Activated CD4-positive, alpha-beta memory T cell treated with anti-CD3 and anti-CD28 coated beads, Interleukin-2, amount 10 ng/mL, durations not matched to agents 7 days and 5 days (primary cell): ENCODE measurements at places on chromosomes 16 and 17. TPM values are rescaled to one million over a fixed set of nuclear protein-coding genes. Genes with fewer than 3 reads are reported as not detected.

Gene CCDC92B
- 0.10 TPM for total RNA-seq

Gene FOXK2
- total RNA-seq: 53.3 TPM

Gene KRTAP9-2
- total RNA-seq: not detected

Gene KPNB1
- 334 TPM for total RNA-seq

Gene MT1F
- 16.4 TPM for total RNA-seq

Gene SEZ6
- not detected for total RNA-seq

Gene TBC1D3B
- total RNA-seq: 6.8 TPM

Gene OR2C1
- total RNA-seq: not detected

Gene FBXW10B
- total RNA-seq: 0.35 TPM

Gene RHBDF1
- total RNA-seq: 0.18 TPM

Gene KRTAP9-4
- total RNA-seq: not detected

Gene CBX1
- 48.3 TPM for total RNA-seq

Gene NPW
- total RNA-seq: 0.48 TPM

Gene SRCIN1
- 0.05 TPM for total RNA-seq

Gene HASPIN
- 25.2 TPM for total RNA-seq

Gene KRTAP1-1
- not detected for total RNA-seq

Gene DHRS7C
- total RNA-seq: not detected

Gene CACNG5
- not detected for total RNA-seq

Gene MYH8
- not detected for total RNA-seq

Gene PABPN1L
- not detected for total RNA-seq

Gene PROCA1
- total RNA-seq: 7.4 TPM

Gene LGALS9B
- total RNA-seq: not detected

Gene CEP295NL
- not detected for total RNA-seq
